Muscle of arm (tissue), 14 donors: ENCODE measurements at places on chromosomes 16 and 17. TPM values are rescaled to one million over a fixed set of nuclear protein-coding genes. Genes with fewer than 3 reads are reported as not detected.

PRRT2 gene
- 11.3 TPM for polyA plus RNA-seq

KRTAP9-4 gene
- polyA plus RNA-seq: not detected

DNA sequence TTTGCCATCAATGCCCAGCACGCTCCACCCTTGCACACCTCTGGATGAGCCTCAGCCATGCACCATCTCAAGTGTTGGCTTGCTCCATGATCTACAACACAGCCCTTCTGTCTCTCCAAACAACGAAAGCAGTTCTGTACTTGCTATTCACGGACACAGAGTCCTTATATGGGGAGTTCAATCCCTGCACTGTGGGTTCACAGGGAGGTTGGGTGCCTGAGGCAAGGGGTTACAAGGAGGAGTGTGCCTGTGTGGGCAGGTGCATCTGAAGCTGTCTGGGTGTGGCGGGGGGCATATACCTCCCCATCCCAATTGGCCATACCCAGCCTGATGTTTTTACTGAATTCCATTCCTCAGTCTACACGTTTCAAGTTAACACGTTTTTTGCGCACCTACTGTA, 5.6 kb downstream of the RUNDC3A start:
- no peak for DNase-seq

GPRC5B gene
- polyA plus RNA-seq: 84.2 TPM
